ENCODE measurements at places on chromosomes 5 and 9.

- DNase-seq: no peak
These were observed 10.5 kb downstream of the ANXA6 start for GRCh38 chr5:151147033-151147432.

DNA sequence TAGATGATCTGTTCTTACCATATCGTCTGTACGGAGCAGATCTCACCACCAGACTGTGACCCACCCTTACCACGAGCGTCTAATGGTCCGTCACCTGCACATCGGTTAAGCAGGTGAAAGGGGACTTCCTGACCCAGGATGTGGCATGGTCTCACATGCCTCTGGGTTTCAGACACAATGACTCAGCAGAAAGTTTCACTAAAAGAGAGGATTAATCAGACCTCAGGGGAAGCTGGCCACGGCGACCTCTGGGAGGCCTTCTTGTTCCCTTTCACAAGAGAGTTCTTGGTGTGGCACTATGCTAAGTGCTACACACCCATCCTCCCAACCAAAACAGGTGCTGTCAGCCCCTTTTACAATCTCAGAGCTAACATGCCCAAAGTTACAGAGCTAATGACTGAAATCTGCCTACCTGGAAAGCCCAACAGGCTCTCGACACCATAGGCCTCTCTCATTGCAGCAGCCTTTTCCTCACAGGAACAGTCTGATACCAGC, 41.6 kb downstream of the ADAMTS12 start:
- DNase-seq: peak; percentile 50

GRCh38 chr9:111276431-111277128, 53.4 kb downstream of the OR2K2 start:
- DNase-seq: no peak

GRCh38 chr5:96318569-96319110, 114.4 kb downstream of the PCSK1 start:
- DNase-seq: no peak

DNA sequence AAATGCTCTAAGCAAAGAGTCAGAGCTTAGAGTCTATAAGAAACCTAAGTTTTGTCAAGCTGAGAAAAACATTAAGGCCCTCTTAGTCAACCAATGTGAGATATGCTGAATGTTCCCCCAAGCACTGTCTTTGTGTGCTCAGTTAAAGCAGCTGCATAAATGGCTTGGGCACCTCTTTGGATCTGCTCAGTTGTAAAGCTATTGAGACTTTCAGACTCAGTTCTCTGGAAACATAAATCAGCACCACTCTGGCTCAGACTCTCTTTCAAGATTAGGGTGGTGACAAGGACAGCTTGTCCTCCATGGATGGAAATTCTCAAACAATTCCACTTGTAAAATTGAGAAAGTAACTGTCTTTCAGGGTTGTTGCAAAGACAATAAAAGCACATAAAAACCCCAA, 807.9 kb downstream of the PRELID2 start:
- no peak for DNase-seq

DNA sequence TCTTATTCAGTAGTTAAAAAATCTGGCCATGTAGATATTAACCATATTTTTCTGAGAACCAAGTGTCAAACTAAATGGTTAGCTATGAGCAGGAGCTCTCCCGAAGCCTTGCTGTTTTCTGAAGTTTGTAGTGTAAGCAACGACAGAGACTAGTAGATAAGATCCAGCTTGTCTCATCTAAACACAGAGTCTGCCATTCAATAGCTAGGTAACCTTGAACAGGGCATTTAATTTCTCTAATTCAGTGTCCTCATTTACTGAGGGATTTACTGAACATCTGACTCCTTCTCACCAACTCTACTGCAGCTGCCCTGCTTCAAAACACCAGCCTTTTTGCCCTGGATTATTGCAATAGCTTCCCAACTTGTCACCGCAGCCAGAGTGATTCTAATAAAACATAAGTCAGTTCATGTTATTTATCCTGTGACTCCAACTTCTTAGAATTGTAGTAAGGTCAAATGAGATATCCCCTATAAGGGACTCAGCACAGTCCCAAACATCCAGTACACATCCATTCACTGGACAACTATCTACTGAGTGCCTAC, 337.0 kb downstream of the PLK2 start:
- DNase-seq: no peak

DNA sequence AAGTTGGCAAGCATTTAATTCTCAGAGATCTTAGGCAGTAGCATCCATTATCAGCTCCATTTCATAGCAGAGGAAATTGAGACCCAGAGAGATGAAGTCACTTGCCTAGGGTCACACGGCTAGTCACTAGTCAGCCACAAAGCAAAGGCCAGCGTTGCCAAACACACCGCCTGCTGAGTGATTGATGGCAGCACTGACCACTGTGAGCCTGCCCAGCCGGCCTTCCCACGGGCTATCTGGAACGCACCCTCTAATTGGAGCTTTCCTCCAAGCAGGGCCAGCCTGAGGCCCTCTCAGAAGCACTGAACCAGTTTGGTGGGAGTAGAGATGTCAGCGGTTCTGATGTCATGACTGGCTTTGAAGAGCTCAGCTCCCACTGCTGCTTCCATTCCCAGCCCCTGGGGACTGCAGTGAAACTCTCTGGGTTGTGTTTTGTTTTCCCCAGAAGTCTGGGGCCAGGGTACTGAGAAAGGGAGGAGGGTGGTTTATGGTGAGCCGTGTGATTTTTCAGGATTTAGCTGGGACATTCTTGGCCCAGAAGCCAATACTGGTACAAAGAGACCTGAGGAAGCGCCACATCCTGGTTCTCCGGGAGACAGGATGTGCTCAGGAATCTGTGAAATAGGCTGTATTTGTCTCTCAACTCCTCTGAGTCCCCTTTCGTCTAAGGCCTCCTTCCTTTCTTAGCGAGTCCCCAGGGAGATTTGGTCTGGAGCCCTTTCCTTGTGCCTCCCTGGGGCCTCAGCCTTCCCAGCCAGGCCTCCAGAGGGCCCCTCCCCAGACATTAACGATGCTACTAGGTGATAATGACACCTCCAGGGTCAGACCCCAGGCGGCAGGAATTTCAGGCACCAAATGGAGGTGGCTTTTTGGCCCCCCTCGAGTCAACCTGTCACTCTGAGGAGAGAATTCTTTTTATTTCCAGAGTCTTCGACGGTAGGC, 44.5 kb downstream of the SPRY4 start:
- DNase-seq: peak; percentile 12

DNA sequence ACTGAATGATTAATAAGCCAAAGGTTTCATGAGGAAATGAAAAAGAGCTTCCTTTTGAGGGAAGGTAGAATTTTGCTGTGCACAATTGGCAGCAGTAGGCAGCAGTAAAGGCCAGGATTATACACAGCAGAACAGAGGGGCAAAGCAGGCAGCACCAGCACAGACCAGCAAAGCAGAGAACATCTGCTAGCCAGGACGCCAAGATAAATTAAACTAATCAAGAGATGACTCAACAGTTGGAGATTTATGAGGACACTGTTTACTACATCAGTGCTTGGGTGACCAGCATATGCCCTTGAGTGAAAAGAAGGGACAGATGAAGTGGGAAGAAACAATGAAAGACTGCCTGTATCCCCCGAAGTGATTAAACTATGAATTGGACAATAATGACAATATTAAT, 871.4 kb upstream of the CDH10 start:
- DNase-seq: no peak

DNA sequence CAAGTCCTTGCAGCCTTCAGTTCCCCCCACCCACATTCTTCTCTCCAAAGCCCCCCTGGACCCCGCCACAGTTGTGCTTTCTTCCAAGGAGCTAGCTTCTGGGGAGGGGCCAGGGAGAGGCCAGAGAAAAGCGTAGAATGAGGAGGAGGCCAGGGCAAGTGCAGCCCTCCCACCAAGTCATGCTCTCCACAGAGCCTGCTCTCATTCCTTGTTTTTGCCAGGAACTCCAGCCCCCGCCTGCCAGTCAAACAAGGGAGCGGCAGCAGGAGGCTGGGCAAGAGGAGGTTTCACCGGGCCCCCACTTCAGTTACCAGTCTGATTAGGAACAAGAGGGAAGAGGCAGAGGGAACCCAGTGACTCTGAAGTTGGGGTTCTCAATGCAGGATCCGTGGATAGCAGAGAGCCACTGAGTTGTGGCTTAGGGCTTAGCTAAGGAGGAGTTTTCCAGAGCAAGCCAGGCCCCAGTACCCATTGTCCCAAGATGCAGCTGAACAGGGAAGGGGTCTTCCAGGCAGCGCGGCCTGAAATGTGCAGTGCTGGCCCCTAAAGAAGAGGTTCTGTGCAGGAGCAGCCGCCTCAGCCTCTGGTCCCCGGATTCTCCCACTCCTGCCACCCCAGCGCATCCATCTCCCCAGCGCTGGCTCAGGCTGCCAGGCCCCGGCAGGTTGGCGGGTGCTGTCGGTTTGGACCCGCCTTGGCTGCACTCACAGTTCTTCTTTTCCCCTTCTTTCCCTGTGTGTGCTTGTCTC, 120.6 kb downstream of the DAB2IP start:
- peak; percentile 17 for DNase-seq

DNA sequence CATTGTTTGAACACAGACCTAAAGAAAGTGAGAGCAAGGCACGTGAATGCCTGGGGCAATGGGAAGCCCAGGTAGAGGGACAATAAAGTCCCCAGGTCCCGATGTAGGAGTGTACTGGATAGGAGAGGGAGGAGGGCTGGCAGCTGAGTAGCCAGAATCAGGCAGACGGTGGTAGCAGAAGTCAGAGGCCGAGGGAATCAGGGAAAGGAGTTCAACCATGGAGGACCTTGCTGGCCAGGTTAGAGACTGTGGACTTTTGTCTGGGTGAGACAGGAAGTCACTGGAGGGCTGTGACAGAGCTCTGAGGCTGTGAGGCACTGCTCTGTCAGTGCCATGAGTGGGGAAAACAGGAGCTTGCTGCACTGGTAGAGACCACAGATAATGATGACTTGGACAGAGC, 248.2 kb downstream of the EFNA5 start:
- DNase-seq: no peak

DNA sequence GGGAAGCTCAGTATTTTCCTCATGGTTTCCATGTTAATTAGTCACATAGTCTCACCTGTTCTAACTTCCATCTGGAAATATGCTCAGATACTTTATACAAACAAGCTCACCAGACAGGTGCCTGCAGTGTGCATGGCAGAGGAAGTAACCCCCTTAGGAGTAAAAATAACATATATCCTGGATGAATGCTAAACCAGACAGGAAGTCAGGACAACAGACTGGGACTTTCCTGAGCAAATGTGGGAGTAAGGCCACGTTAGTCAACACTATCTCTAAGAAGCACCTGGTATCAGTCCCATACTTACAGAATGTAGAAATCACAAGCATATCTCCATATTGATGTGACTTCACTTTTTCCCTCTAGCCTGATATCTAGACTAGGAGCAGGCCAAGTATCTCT, 128.4 kb downstream of the SEC61B start:
- no peak for DNase-seq

- DNase-seq: no peak
These were observed 165.7 kb upstream of the SMC2 start for GRCh38 chr9:103928442-103928841.

- no peak for DNase-seq
These were observed 548.9 kb downstream of the IRX1 start for GRCh38 chr5:4144411-4145007.

GRCh38 chr5:86878250-86878649, 260.5 kb downstream of the COX7C start:
- no peak for DNase-seq

DNA sequence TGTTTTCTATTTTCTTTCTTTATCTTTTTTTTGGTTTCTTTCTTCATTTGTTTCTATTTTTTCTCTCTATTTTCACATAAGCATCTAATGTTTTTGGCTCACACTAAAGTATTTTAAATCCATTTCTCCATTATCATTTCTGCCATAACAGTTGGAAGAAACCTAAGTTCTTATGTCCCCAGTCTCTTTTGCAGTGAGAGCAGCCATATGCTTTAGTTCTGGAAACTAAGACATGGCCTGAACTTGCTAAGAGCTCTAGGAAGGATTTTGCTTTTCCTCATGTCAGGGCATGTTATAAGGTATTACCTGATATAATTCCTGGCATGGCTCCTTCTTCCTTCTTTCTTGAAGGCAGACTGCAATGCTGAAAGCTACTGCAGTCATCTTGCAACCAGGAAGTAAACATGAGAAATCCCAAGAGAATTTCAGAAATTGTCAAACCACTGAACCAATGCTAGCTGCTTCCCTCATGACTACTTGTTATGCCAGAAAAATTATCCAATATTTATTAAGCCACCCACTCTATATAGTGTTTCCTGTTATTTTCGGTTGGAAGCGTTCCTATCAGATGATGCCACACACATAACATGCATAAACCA, 171.1 kb downstream of the TAF11L14 start:
- no peak for DNase-seq

DNA sequence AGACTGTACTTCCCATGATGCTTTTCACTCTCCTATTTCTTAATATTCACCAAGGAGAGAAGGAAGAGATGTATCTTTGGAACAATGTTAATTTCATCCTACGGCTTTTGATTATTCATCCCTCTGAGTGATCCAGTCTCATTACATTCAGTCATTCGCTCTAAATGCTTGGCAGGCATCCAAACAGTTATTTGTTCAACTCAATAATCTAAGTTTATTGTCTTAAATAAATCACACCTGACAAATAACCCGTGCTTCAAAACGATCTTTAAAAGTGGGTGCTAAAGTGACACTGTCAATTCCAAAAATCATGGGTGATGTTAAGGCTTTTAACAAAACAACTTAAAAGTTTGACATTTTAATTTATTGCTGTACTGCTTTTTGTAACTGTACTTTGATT, 233.1 kb downstream of the RASEF start:
- DNase-seq: no peak

- peak; percentile 99 for DNase-seq
These were observed 29.5 kb upstream of the LHFPL2 start for GRCh38 chr5:78677777-78678668.

GRCh38 chr5:38117784-38118479, 140.4 kb upstream of the EGFLAM start:
- peak; percentile 61 for DNase-seq

DNA sequence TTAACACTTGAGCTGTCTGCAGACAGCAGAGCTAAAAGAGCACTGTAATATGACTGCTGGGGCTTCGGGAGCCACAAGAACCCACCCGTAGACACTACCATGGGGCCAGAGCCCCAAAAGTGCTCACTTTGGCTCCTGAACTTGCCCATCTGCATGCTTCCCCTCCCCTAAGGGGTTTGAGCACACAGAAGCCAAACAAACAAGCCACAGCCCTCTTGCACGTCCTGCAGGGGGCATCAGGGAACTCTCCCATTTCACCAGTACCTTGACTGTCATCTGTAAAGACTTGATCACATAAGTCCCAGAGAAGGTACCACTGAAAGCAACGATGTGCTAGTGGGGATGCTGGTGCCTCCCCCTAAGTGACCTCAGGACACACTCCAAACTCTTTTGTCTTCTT, 681.8 kb downstream of the SEMA5A start:
- DNase-seq: peak; percentile 9
